ENCODE measurements at places on chromosomes 2 and 18. TPM values are rescaled to one million over a fixed set of nuclear protein-coding genes. Genes with fewer than 3 reads are reported as not detected.

- no peak for DNase-seq
These were observed 24.0 kb upstream of the GALNT5 start for GRCh38 chr2:157233506-157233905.

DNA sequence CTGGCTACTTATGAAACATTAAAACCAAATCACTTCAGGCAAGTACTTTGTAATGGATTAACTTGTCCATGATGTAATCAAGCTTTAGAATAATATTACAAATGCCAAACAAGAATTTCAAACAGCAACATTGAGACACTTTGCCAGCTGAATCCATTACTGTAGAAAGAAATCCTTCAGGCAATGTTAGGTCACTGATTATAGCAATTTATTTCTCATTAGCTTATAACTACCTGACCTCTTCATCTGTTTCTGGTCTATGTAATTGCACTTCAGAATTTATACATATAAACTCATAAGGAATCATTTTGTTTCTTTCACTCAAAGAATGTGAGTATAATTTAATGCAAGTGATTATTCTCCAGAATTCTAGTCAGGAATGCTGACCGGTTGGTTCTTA lies 692.6 kb upstream of the TMEFF2 start:
- DNase-seq = peak; percentile 24

Gene ATF2
- polyA plus RNA-seq = 75.5 TPM

DNA sequence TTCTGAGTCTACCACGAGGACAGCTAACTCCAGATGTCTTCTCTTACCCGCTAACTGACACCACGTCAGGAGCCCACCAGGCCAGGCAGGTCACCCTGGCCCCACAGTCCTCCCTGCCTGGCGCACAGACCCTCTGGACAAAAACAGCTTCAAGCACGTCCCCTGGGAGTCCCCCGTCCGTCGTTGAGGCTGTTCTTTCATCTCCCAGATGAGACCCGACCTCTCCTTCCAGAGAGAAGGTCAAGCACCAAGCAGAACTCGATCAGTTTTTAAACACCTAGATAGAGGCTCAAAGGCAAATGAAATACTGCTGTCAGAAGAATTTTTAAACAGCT lies 57.8 kb downstream of the PARD6G start:
- DNase-seq = no peak

DNA sequence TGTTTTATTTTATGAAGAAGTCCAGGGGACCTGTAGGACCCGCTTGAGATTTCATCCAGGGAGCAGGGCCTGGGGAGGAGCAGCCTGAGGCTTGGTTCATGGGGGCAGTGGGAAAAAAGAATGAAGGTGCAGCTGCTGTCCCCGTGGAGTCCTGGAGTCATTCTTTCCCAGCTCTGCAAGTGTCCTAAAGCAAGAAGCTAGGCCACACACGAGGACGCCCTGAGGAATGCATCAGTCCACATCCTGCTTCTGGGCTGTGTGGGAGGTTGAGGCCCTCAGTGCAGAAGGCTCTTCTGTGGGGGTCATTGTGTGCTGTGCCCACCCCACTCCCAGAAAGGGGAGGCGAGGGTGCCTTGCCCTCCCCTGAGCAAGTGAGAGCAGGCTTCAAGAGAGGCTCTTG lies 179.9 kb upstream of the HS6ST1 start:
- DNase-seq = no peak

DNA sequence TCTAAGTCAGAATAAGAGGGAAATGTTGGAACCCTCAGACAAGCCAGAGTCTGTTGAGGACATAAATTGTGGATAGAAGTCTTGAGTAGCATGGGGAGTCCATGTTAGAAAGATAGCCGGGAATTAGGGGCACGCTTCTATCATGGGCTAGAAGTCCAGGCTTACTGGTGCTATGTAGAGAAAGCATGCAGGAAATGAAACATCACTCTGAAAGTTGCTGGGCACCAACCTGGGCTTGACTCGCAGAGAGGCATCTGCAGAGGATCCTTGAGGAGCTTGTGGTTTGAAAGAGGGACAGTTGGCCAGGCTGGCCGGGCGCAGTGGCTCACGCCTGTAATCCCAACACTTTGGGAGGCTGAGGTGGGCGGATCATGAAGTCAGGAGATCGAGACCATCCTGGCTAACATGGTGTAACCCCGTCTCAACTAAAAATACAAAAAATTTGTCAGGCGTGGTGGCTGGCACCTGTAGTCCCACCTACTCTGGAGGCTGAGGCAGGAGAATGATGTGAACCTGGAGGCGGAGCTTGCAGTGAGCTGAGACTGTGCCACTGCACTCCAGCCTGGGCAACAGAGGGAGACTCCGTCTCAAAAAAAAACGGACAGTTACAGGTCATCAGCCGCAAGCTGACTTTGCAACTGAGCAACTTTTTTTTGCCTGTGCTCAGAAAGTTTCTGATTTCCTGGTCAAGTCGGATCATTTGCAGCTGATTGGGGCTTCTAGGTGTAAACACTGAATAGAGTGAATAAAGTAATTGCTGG lies 24.9 kb downstream of the CERS6 start:
- DNase-seq = no peak

DNA sequence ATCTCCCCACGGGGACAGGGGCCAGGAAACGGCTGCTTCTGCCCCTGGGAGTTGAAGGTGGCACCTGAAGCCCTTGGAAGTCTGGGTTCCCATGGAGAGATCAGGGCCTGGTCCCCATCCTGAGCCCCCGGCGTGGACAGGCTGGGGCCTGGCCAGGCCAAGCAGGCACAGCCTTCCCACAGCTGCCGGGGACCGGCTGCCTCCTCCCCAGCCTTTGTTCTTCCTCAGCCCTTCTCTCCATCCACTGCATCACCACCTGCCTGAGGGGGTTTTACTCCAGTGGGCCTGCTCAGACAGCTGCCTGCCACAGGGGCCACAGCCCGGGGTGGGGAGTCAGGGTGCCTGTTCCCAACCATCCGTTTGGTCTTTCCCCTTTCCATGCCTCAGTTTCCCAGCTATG lies 187.7 kb downstream of the INHBB start:
- no peak for DNase-seq

DNA sequence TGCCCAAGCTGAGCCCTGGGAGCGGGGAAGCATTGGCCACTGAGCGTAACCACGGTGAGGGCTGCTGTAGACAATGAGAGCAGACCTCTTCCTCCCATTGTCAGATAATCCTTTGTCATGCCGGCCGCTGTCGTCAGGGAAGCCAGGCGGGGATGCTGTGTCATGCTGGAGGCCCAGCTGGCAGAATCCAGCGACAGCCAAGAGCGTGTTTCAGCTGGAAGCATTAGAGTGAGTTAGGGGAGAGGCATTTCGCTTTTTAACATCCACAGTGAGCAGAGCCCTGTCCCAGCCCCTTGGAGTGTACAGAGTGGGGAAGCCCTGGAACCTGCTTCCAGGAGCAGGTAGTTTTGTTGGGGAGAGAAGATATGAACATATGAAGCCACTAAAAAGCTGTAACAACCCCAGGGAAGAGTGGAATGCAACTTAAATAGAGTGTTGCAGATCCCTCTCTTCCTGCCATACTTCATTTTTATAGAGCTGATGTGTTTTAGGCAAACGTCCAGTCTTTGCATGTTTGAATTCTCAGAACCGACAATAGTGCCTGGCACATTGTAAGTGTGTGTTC lies 7.0 kb downstream of the CTIF start:
- DNase-seq = peak; percentile 57

DNA sequence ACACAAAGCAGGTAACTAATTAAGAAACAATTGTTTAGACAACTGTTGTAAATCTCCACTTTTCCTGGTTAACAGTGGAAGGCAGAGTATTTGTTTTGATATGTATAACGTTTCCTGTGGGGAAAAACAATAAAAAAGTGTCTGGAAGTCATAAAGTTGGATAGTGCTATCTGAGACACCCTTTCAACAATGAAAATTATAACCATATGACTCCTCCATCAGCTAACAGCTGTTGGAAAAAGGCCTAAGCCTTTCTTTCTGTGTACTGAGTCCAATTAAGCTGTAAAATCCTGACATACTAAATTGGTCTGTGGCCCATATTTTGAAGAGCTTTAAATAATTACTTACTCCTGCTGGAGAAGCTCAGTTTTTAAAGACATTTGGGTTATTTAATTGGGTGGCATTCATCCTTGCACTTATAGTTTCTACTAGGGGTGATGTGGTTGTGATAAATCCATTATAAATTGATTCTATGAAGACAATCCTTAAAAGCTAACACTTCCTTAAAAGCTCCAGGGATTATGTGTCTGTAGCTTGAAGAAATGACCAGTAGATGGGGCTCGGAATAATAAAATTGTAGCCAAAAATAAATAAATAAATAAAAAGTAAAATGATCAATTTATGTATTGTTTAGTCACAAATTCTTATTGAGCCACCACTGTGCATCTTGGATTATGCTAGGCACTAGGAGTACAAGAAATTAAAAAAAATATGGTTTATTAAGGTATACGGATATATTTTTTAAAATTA lies 698.1 kb upstream of the NXPH2 start:
- peak; percentile 25 for DNase-seq

DNA sequence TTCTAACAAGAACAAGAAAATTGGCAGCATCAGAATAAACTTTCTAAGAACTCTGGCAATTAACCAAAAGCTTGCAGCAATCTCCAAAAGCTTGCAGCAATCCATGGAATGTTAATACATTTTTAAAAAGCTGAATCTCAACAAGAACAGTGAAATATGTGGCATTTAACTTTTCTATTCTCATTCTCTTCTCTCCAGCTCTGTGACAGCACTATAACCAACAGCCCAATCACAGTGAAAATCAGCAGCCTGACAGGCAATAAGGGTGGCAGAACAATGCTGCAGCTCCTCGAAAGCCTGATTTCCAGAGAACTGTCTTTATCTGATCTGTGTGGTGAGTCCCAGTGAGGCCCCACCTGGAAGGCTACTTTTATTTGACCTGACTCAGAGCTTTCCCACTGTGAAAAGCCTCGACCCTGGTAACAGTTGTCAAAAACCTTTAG lies 60.0 kb downstream of the TMEM131 start:
- DNase-seq = no peak

Gene EIF2AK2
- polyA plus RNA-seq = 41.5 TPM

Gene PDIA6
- 328 TPM for polyA plus RNA-seq

DNA sequence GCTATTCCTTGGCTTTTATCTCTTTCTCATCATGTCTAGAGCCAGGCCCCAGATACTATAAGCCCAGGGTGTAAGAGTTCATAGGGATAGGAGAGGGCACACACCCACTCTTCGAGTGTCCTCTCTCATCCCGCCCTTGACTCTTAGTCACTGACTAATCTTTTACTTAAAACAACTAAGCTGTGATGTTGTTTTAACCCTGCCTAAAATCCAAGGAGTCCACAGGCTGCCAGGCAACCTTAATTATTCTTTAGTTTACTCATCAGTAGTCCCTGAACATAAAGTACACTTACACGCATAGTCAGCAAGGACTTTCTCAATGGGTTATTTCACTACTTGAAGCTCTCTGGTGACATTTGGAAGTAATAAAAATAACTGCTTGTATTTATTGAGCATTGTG lies 28.4 kb downstream of the GREB1L start:
- no peak for DNase-seq

Gene CCDC68
- 11.9 TPM for polyA plus RNA-seq

Gene KLHL14
- polyA plus RNA-seq = 33.1 TPM

DNA sequence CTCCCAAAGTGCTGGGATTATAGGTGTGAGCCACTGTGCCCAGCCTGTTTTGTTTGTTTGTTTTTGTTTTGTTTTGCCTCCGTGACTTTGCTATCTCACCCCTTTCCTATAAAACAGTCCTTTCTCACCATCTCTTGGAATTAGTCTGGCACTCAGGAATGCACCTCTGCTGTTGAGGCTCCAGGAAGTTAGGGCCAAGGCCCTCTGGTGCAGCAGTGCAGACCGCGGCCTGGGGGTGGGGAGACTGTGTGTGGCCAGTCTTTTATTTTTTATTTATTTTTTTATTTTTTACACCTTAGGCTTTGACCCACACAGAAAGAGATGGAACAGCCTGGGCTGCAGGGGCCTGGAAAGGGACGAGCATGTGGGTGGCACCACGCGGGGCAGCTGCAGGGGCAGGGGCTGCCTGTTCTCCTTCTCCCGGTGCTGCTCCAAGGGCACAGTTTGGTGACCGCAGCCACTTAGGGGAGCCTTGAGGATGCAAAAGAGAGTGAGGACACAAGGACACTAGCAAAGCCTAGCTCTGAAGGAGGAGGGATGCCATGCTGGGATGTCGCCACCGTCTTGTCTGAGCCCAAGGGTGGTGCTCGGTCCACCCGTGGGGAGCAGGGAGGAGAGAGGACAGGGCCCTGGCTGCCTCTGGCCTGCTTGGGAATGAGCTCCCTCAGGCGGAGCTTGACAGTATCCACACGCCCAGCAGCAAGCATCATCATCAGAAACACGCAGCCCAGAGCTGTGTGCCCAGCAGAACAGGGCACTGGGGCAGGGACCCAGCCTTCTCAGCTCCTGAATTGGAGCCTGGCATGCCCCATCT lies 19.4 kb upstream of the ALPI start:
- no peak for DNase-seq

Gene PIEZO2
- polyA plus RNA-seq = 23.7 TPM

Measured in left kidney (tissue), 8 donors.